ENCODE measurements at places on chromosomes 7 and 10. TPM values are rescaled to one million over a fixed set of nuclear protein-coding genes. Genes with fewer than 3 reads are reported as not detected.

The SPDYE2B gene
- total RNA-seq = not detected

The ODAD2 gene
- 0.23 TPM for total RNA-seq

The GCK gene
- total RNA-seq = 0.34 TPM

The TMEM225B gene
- 0.47 TPM for total RNA-seq

The MINDY4 gene
- 2.1 TPM for total RNA-seq

The SLC16A12 gene
- total RNA-seq = not detected
